ENCODE measurements at places on chromosomes 16 and 17. TPM values are rescaled to one million over a fixed set of nuclear protein-coding genes. Genes with fewer than 3 reads are reported as not detected.

DNA sequence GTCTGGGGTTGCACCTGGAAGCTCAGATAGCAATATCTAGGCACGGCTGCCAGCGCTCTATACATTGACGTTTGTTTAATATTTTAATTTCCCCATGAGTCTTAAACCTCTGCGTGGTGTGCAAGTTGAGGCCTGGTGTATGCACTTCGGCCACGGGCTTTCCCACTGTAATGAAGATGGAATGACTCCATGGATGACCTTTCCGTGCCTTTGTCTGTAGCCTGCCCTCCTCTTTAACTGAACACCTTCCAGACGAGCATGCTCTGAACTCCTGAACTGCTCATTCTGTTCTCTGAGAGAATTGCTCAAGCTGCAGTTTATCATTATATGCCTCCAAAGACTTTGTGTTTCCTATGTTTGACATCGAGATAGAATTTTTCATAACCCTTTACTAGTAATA is 438.8 kb downstream of the WWOX start:
- DNase-seq = no peak

GRCh38 chr16:21723532-21723931 is 59.8 kb downstream of the OTOA start:
- no peak for DNase-seq

The GNAO1 gene
- total RNA-seq = 4.2 TPM

- no peak for DNase-seq
These were observed 6.8 kb downstream of the OSGIN1 start for GRCh38 chr16:83959656-83960434.

DNA sequence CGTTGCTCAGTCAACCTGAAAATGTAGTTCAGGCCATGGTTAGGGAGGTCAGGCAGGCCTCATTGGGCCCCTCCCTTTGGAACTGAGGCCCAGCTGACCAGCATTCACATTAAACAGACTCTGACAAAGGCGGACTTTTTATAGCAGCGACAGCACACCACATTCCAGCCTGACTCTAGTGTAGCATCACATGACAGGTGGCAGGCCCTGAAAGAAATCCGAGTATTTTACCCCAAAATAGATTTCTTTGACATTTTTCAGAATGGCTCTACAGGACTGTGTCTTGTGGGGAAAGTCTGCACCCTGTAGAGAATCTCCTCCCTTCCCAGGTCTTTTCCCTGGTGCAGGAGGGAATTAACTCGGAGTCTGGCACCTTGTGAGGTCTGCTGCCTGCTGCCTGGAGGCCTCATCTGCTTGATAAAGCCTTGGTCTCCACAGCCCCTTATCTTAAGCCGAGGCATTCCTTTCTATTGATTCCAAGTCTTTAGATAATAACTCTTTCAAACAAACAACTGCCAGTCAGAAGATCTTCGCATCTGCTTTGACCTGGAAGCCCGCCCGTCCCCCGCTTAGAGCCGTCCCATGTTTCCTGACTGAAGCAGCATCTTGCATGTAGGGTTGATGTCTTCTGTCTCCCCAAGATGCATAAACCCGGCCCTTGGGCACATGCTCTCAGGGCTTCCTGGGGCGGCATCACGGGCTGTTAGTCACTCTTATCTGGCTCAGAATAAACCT is 44.0 kb upstream of the CAPN15 start:
- no peak for DNase-seq

GRCh38 chr16:53065461-53066061 is 10.8 kb downstream of the CHD9 start:
- no peak for DNase-seq

GRCh38 chr16:14302031-14302398 is 230.9 kb downstream of the MRTFB start:
- no peak for DNase-seq

The TBC1D28 gene
- not detected for total RNA-seq

DNA sequence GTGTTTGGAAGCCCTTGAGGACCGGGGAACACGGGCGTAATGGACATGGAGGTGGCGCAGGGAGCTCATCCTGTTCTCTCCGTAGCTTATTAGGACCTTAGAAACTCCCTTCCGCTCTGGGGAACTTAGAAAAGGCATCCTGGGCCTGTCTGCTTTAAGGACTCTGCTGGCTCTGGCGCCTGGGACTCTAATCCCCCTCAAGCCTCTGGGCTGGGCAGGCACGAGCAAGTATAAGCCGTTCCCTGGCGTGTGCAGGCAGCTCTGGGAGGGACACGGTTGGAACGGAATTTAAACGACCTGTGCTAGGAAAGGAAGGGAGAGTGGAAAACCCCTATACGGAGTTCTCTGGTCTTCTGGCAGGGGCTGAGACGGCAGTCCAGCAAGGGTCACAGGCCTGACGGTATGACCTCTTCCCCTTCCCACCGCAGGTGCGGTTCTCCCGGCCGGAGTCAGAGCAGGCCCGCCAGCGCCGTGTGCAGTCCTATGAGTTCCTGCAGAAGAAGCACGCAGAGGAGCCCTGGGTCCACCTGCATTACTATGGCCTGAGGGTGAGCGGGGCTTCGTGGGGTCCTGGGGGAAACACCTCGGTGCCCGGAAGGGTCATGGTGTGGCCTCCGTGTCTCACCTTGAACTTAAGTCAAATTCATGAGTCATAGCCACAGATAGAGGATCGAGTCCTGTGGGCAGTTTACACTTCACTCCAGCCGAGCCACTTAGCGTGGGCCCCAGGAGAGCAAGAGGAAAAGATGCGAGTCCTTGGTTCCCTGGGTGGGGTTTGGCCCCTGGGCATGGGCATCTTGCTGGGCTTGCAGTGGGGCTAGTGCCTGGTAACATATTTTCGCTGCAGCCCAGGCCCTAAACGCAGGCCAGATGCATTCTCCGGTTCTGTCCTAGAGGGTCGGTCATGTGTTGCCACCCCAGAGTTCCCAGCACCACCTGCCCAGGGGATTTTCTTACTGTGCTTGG is 17.7 kb downstream of the POLR3E start:
- DNase-seq = no peak

GRCh38 chr17:74903671-74904070 is 10.2 kb upstream of the FADS6 start:
- no peak for DNase-seq

DNA sequence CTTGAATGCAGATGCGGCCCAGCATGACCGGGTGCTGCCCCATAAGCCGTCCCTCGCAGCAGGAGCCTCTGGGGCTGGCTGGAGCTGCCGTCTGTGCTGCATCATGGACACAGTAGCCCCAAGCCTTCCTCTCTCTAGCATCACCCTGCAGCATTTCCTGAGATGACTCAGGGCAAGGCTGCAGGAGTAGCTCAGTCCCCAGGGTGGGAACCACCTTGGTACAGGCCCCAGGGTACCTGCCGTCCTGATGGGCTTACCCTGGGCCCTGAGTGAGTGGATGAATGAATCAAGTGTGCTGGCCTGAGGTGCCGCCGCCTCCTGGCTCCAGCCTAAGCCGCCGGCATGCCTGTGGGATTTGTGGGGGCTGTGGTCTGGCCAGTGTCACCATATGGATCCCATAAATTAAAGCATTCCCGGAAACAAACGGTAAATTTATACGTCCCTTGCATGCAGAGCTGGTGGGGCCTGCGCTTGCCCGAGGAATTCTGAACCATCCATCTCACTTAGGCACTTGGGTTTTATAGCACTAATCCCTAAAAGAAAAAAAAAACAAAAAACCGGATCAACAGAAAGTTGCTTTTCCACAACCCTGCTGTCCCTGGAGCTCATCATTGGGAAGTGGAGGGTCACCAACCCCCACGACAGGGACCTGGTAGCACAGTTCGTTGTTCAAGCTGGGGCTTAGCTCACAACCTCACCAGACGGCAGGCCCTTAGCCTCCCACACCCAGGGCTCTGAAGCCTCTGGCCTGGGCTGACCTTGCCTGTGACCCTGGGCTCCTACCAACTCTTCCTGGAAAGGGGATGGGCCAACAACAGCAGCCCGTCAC is 242.6 kb upstream of the CIBAR2 start:
- DNase-seq = no peak

DNA sequence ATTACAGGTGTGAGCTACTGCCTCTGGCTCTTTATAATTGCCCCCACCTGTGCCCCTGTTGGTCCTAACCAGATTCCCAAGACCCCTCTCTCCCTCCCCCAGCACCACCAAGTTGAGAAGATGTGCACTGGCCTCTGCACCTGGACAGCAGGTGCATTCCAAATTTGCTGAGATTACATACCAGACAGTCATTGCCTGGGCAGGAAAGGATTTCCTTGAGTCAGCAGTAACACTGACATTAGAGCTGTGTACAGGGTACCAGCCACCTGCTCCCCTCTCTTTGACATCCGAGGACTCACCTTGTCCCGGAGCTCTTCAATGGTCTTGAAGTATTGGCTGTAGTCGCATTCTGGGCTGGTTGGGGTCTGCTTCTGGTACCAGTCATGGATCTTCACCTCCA is 659 bp downstream of the KRT15 start:
- no peak for DNase-seq

DNA sequence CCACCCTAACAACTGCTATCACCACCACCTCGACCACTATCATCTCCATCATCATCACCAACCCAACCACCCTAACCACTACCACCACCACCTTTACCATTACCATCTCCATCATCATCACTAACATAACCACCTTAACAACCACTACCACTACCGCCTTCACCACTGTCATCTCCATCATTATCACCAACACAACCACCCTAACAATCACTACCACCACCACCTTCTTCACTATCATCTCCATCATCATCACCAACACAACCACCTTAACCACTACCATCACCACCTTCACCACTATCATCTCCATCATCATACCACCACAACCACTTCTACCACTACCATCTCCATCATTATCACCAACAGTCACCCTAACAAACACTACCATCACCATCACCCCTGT is 101.4 kb downstream of the BANP start:
- no peak for DNase-seq

GRCh38 chr17:60163108-60163784 is 13.5 kb downstream of the CA4 start:
- no peak for DNase-seq

GRCh38 chr17:36938566-36939051 is 1.3 kb downstream of the LHX1 start:
- no peak for DNase-seq

- no peak for DNase-seq
These were observed 15.8 kb downstream of the CDH16 start for GRCh38 chr16:66902648-66903543.

GRCh38 chr17:81392909-81393654 is 2.2 kb upstream of the BAHCC1 start:
- DNase-seq = no peak

- no peak for DNase-seq
These were observed 12.7 kb upstream of the KLHDC4 start for GRCh38 chr16:87778476-87778829.

DNA sequence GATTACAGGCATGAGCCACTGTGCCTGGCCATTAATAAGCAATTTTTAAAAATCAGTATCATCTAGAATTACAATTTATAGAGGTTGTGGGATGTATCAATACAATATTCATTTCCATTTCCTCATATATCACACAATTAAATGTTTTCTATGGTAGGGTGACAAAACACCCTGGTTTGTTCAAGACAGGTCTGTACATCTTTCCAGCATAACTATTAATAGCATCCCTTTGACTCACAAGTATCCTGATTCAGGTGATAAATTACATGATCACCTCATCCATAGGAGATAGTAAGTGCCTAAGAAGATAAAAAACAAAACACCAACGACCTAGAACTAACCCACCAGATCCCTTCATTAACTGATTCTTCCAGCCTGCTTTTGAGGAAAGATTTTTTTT is 13.1 kb downstream of the COIL start:
- no peak for DNase-seq
